ENCODE measurements at places on chromosomes 3 and 15. TPM values are rescaled to one million over a fixed set of nuclear protein-coding genes. Genes with fewer than 3 reads are reported as not detected.

DNA sequence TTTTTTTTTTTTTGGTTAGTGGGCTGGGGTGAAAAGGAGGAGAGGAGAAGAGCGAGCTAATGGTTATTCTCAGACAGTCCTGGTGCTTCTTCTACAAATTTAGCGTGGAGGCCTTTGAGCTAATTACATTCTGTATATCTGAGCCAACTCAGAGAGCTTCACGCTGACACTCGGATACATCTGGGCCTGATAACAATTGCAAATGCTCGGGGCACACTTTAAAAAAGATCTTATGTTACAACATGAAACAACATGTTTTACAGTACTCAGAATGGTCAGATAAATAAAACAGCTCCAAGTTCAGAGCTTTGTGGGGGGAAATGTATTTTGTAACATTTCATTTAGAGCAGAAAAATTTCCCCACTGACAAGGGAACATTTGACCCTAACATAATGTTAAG is 966.9 kb upstream of the NR2F2 start:
- no peak for DNase-seq

DNA sequence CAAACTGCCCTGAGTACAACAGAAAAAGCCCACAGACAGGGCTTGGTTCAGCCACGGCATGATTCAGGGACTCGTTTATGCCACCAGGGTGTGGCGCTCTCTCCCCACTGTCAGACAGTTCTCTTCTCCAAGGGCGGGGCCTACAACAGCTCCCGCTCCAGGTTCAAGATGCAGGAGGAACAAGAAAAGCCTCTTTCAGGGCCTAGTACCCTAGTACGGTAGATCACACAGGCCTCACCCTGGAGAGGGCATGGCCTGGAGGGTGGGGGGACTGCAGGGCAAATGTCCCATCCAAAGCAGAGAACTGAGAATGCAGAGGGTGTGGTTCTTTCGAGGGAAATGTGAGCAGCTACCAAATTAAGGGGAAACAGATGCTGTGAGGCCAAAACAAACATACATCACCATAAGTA is 12.0 kb downstream of the MESD start:
- DNase-seq: peak; percentile 53

DNA sequence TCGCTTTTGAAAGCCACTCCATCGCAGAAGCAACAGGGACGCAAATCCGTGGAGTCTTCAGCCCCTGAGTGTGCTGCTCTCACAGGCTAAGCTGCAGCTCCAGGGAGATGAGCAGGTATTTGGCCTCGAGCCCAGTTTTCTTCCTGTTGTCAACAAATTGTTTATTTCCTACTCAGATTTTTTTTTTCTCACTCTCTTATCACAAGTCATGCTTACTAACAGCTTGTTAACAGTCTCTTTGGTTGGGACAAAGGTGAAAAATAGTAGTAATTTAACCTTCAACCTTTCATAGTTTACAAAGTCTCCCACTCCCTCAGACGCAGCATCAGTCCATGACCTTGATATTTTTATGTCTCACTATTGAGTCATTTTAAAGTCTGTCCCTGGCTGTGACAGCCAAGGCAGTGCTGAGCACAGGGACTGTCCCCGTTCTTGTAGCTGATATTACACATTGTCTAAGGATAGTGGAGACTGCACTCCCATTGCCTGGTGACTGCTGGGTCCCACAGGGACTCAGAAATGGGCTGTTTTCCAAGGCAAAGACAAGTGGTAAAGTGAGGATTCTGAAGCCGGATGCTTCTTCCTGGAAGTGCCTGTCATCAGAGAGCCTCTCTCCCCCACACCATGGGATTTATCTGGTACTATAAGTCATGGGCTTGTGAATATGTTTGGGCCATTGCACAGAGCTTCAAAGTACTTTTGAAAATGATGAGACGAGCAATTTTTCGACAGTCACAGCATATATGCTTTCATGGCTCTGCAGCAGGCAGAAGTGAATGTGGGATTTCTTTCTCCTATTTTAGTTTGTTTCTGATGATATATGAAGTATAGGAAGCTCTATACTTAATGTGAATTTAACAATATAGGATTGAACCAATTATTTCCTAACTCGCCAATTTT is 59.8 kb upstream of the UNC13C start:
- DNase-seq: peak; percentile 35

GRCh38 chr3:99240700-99241099 is 339.2 kb upstream of the DCBLD2 start:
- DNase-seq: no peak

GRCh38 chr15:36527235-36528162 is 51.9 kb upstream of the CDIN1 start:
- no peak for DNase-seq

- DNase-seq: no peak
Observed at GRCh38 chr3:69838696-69839515, 99.6 kb downstream of the MITF start.

GRCh38 chr15:101102746-101103145 is 149.1 kb downstream of the CHSY1 start:
- peak; percentile 9 for DNase-seq

DNA sequence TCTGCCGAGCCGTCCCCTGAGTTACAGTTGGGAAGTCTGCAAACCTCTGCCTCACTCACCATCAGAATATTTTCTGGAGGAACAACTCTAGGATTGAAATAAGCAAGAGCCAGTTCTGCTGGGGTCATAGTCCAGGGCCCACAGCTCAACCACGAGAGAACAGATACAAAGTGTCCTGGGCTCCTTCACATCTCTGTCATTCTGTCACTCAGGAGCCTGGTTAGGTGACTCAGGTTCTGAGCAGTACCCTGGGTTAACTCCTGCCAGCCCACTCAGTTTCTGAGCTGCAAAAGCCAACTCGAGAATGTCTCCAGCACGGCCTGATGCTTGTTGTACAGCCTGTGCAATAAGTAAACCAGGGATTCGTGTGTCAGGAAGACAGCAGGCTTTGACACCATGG is 155.7 kb downstream of the SLCO3A1 start:
- no peak for DNase-seq

GRCh38 chr15:74129586-74130154 is 716 bp upstream of the ISLR2 start:
- DNase-seq: no peak

DNA sequence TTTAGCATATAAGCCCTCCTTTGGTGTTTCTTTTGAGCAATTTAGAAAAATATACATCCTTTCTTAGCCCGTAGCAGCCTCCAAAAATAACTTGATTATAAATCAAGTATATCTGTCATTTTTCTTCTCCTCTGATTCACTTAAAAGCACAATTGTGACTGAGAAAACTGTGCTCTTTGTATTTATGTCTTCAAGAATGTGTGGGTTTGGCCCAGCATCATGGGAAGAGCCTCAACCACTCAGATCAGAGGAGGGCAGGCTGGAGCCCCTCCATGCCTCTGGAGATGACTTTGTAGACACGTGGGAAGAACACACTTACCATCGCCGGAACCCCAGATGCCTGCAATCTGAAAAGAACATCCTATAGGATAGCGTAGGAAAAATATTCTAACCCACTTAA is 123.8 kb upstream of the FEZF2 start:
- DNase-seq: no peak

- no peak for DNase-seq
Observed at GRCh38 chr3:52787672-52788625, 6.6 kb upstream of the ITIH3 start.

GRCh38 chr3:13224967-13225366 is 151.7 kb upstream of the IQSEC1 start:
- DNase-seq: no peak

GRCh38 chr3:13613343-13614190 is 64.6 kb downstream of the FBLN2 start:
- no peak for DNase-seq

DNA sequence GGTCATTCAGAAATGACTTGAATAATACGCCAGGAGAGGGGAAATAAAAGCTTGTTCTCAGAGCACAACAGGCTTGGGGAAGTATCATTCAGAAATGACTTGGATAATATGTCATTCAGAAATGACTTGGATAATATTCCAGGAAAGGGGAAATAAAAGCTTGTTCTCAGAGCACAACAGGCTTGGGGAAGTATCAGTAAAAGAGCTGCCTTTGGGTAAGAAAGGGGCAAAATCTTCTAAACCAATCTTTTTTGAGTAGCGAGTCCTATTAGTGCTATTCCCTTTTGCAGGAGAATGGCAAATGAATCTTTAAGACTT is 20.9 kb downstream of the GABRR3 start:
- no peak for DNase-seq

DNA sequence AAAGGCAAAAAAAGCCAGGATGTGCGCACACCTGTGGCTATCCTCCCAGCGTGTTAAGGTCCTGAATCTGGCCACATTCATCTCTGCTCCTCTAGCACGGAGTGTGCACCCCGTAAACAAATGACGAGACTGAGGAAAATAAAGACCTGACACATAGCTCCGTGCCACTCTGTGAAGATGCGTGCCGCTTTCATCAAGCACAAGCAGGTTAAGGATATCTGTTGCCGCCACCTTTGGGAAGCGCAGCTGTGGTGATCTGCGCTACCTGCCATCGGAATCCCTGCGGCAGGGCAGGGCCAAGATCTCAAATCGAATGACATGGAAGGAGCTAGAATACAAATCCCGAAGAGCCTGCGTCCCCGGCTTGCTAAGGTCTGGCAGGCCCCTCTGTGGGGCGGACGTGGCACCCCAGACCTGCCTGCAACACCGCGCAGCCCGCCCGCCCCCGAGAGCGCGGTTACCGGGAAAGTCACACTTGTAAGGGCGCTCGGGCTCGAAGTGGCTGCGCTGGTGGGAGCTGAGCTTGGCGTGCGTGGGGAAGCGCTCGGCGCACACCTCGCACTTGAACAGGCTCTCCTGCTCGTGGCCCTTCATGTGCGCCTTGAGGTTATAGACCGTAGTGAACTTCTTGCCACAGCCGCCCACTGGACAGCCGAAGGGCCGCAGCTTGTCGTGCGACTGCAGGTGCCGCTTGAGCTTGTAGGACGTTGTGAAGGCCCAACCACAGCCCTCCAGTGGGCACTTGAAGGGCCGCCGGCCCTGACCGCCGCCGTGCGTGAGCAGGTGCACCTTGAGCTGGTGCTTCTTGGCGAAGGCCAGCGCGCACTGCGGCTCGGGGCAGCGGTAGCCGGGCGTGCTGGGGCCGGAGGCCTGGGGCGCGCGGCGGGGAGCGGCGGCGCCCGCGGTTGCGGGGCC is 936 bp downstream of the ZXDC start:
- peak; percentile 34 for DNase-seq

GRCh38 chr3:193970773-193971206 is 165.2 kb upstream of the HES1 start:
- DNase-seq: no peak

DNA sequence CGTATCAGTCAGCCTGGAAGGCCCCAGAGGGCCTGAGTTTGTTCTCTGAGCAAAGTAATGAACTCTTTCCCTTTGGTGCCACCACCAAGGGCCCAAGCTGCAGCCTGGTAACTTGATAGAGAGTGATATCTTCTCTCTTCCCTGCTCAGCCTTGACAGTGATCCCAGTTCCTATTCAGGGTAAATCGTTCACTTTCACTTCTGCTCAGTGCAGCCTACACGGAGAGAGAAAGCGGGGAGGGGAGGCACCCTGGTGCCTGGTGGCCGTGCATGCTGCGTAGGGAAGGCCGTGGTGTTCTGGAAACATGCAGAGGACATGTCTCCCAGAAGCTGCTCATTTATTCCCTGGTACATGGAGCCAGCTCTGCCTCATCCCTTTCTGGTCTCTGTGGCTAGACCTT is 54.9 kb downstream of the KIF9 start:
- no peak for DNase-seq

DNA sequence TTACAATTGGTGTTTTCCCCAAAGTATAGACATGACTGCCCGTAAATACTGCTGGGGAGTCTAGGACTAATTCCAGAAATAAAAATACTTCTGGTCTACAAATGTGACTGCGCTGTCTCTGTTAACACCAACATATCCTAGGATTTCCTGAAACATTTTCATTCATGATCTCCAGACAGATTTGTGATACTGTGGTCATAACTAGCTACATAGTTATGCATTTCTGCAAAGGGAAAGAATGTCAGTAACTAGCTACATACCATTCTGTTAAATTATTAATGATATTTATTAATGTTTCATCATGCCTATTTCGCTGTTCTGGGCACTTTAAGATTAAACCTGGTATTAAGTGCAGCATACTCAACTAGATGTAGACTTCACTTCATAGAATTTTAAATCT is 33.3 kb downstream of the SETD5 start:
- no peak for DNase-seq

DNA sequence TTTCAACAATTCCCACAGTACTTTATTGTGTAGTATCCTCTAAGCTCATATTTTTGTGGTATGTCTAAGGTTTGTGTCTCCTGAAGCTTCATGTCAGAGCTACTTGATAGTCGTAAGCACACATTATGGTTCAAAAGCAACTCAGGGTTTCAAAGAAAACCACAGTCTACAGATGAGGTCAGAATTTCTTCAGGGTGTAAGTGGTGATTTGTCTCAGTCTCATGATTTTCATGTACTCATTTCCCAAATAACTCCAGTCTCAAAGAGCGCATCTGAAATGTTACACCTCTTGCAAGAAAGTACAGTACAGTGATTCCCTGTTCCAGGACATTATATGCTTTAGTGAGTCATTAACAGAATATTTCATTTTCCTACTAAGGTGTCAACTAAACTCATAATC is 47.5 kb upstream of the SSR3 start:
- DNase-seq: no peak

DNA sequence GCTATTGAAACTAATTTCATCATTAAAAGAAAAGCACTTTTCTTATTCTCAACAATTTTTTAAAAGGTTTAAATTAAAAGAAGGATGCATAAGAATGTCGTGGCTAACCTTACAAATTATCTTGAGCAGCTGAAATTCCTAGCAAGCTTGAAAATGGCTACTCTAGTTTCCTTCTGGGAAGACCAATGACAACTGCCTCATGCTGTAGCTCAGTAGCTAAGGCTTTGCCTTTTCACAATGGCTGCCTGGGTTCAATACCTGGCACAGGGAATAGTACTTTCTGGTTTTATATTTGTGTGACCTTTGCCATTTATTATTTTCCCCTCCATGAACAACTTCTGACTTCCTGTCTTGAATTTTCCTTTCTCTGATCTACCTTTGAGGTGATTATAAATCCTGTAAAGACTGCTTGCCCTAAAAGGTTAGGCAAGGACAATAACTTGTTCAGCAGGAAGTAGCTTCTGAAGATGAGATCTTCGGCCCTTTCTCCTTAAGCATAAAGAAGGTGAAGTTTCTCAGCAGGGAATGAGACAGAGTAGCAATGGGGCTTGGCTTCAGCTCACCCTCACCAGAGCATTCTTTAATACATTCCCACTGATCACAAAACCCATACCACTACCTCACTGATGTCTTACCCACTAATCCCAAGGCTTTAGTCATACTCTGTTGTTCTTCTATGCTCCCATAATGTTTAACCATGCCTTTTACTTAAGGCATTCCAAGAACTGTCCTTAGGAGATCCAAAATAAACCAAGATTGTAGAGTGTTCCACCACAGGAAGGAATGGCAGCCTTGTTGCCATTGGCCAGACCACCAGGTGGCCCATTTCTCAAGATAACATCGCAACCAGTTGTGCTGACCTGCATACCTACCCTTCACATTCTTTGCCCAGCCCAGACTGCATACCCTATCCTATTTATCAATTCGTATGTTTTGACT is 276.8 kb downstream of the ULK4 start:
- no peak for DNase-seq

The TP63 gene
- total RNA-seq: 1.4 TPM

The WDR72 gene
- total RNA-seq: not detected

The PLA1A gene
- total RNA-seq: 23.8 TPM

The FGF7 gene
- 40.8 TPM for total RNA-seq

The SMAD6 gene
- 19.8 TPM for total RNA-seq

The DYNLT2B gene
- total RNA-seq: 3.1 TPM

The P3H2 gene
- total RNA-seq: 3.8 TPM

The IQCB1 gene
- total RNA-seq: 5.4 TPM

The FAIM gene
- 3.2 TPM for total RNA-seq

The PLCH1 gene
- 0.24 TPM for total RNA-seq

The SERPINI2 gene
- total RNA-seq: not detected

The SPTSSB gene
- total RNA-seq: 0.09 TPM

The ABTB1 gene
- total RNA-seq: 39.3 TPM
